ENCODE measurements at places on chromosomes 4 and X.

- no peak for DNase-seq
Measured at GRCh38 chr4:62262676-62263075, 1062.5 kb downstream of the ADGRL3 start.

GRCh38 chr4:170875868-170876267 lies 786.1 kb upstream of the AADAT start:
- DNase-seq = no peak

GRCh38 chr4:85298037-85298436 lies 176.9 kb upstream of the ARHGAP24 start:
- DNase-seq = no peak

- DNase-seq = no peak
Measured at GRCh38 chr4:133929531-133930239, 271.9 kb downstream of the PABPC4L start.

DNA sequence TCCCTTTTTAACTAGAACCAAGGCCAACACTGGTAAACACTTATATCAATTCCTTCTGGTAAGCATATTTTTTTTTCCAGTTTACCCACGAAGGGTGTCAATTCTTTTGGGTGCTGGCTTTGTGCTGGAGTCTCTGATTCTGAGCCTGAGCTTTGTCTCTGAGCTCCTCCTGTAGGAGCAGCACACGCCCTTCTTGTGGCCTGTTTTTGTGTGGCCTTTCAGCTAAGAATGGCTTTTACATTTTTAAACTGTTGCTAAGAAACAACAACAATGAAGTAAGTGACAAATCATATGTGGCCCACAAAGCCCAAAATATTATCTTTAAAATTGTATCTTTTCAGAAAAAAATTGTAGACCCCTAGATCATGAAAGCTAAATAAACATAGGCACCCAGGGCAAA lies 98.0 kb upstream of the TBC1D9 start:
- no peak for DNase-seq

DNA sequence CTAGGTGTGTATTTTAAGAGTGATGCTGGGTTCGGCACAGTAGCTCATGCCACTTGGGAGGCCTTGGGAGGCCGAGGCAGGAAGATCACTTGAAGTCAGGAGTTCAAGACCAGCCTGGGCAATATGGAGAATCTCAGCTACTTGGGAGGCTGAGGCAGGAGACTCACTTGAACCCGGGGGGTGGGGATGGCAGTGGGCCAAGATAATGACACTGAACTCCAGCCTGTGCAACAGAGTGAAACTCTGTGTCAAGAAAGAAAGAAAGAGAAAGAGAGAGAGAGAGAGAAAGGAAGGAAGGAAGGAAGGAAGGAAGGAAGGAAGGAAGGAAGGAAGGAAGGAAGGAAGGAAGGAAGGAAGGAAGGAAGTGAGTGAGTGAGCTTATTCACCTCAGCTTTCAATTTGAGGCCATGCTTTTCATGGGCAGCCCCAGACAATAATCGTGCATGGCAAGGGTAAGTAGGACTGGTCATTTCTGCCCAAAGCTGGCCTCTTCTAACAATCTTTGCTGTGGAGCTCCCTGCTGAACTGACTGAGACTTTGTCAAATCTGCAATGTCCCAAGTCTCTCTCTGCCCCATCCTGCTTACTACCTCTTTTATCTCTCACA lies 42.5 kb upstream of the ELF2 start:
- no peak for DNase-seq

DNA sequence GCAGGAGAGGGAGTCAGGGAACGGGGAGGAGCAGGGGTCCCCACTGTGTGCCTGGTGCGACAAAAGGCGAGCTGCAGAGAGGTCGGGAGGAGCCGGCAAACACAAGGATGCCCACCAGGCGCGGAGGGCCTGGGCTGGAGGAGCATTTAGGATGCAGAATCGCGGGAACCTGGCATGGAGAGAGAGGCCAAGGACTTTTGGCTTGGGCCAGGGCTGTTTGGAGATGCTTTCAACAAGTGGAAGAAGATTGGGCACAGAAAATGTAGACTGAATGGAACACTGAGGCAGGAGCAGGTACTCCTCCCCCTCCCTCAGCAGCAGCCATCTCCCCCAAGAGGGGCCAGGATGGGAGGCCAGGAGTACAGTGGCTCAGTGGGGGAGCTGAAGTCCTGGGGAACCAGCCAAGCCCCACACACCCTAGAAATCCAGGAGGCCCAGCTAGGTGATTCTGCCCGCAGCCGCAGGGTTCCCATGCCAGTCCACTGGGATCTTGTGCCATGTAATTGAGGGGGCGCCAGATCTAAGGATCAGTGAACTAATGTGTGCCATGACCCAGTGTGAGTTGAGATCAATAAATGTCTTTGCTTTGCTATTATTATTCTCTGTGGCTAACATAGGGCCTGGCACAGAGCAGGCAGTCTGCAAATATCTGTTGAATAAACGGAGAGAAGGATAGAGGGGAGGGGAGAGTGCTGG lies 1.1 kb upstream of the ABLIM2 start:
- no peak for DNase-seq

DNA sequence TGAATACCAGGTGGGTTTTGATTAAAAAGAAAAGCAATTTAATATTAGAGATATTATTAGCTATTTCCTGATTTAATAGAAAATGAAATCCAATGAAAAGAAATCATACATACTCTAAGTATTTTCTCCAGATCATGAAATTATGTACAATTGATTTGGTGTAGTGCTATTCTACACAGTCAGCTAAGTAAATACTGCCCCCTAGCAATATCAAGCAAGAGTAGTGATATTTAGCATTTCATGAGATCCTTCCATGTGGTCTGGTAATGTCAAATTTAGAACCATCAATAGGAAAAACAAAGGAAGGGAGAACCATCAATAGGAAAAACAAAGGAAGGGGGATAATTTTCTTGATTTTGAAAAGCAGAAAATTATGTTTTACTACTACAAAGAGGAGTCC lies 114.6 kb downstream of the TBCK start:
- no peak for DNase-seq

DNA sequence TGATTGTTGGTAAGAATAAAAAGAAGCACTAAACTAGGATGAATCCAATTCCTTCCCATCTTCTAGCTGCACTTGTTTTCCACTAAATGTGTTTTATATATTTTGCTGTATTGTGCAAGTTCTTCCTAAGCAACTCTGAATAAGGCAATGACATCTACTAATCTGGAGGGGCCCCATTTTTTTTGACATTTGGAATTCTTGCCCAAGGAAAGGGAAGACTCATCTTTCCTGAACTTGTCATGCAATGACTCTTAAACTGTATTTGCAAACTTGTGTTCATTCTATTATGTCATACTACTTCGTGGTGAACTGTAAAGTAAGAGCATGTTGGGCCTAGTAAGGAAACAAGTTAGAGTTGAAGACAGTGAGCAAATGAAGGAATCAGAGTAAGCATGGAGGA lies 45.9 kb downstream of the FREM3 start:
- DNase-seq = no peak

- no peak for DNase-seq
Measured at GRCh38 chr4:188434643-188435042, 295.4 kb downstream of the TRIML1 start.

DNA sequence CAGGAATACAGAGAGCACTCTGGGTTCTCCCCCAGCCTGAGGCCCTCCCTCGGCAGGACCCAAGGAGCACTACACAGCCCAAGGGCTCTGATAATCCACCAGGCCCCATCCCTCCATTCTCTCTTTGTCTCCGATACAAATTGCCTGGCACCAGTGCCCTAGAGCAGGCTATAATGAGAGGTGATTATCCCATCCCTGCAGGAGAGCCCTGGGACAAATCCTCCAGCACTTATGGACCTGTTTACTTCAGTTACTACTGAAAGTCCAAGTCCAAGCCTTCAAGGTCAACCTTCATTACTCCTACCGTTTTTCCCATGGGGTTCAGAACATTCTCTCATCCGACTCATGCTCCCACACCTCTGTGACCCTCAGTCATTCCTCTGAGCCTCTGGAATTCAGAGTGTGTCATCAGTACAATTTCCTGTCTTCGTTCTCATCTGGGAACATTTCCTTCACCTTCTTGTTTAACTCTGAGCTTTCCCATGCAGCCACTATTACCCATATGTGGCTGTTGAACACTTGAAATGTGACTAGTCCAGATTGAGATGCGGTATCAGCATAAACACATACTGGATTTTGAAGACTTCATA lies 299.0 kb downstream of the RAPGEF2 start:
- DNase-seq = no peak

GRCh38 chr4:24885342-24885741 lies 27.5 kb downstream of the CCDC149 start:
- no peak for DNase-seq

DNA sequence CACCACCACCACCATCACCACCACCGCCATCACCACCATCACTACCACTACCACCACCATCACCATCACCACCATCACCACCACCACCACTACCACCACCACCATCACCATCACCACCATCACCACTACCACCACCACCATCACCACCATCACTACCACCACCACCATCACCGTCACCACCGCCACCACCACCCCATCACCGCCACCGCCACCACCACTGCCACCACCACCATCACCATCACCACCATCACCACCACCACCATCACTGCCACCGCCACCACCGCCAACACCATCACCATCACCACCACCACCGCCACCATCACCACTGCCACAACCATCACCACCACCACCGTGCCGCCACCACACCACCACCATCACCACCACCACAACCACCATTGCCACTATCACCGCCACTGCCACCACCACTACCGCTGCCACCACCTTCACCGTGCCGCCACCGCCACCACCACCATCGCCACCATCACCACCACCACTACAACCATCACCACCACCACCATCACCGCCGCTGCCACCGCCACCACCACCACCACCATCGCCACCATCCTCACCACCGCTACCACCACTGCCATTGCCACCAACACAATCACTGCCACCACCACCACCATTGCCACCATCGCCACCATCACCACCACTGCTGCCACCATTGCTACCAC lies 1511.3 kb upstream of the AGA start:
- DNase-seq = no peak

DNA sequence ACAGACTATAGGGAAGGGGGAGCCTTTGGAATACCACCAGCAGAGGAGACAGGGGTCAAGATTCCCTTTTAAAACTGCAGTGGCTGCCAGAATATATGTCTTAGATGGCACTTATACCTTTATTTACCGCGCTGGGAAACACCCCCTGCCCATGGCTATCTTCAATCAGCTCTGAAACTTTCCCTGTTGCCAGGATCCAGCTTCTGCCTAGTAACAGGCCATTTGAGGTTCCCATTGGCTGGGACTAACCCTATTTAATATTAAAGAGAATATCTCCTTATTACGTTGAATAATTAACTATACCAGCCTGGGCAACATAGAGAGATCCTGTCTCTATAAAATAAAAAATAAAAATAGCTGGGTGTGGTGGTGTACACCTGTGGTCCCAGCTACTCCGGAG lies 23.8 kb downstream of the SOWAHB start:
- no peak for DNase-seq

DNA sequence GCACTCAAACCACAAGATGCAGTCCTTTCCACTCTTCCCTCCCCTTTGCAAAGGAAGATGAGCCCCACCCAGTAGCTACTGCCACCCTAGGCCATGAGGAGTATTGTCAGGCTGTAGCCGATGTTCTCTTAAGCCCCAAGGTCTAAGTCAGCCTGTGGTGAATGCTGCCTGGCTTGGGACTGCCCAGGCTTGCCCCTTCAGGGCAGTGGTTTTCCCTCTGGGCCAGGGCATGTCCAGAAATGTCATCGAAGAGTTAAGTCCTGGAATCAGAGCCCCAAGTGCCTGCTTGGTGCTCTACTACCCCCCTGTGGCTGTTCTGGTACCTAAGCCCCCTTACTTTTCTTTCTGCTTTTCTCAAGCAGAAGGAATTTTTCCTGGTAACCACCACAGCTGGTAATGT lies 11.8 kb upstream of the PGK1 start:
- peak; percentile 45 for DNase-seq

GRCh38 chr4:114132830-114133229 lies 153.4 kb upstream of the ARSJ start:
- DNase-seq = no peak

DNA sequence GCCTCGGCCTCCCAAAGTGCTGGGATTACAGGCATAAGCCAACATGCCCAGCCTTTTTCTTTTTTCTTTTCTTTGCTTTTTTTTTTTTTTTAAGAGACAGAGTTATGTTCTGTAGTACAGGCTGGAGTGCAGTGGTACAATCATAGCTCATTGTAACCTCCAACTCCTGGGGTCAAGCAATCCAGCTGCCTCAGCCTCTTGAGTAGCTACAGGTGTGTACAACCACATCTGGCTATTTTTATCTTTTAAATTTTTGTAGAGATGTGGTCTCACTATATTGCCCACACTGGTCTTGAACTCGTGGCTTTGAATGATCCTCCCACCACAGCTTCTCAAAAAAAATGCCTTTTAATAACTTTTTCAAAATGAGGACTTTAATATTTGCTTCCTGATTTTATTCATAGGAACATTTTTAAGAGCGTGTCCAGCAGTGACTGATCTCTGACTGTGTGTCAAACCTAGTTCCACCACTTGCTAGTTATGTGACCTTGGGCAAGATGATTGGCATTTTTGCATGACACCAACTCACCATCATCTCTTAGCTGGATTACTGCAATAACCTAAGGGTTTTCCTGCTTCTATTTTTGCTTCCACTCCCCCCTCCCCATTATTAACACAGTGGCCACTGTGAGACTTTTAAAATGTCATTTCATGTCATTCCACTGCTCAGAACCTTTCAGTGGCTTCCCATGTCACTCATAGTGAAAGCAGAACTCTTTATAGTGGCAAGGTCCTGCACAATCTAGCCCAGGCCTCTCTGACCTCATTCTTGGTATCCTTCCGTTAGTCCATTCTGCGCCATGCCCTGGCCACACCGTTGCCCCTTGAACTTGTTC lies 4.5 kb upstream of the TNIP3 start:
- no peak for DNase-seq

DNA sequence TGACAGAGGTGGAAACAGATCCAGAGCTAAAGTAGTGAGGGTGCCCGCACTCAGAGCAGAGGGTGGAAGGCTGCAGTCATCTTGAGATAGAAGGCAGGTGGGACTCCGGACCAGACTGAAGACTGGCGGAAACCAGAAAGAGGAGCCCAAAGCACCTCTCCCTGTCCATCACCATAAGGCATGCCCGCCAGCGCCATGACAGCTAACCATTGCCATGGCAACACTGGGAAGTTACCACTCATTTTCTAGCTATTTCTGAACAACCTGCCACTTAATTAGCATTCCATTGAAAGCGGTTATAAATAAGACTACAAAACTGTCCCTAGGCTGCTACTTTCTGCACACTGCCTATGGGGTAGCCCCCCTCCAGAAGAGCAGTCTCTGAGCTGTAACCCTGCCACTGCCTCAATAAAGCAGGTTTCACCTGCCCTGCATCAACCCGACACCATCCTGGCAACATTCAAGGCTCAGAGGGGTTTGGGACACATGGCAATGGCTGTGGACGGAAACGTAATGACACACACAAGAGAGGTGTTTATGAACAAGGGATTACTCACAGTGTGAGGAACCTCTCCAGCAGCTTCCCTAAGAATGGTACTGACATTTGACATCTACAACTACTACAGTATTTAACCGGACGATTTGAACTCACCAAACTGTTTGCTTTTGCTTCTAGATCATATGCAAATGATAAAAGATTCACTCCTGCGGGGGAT lies 27.8 kb upstream of the FGFBP2 start:
- no peak for DNase-seq

All from ecto neural progenitor cell (in vitro differentiated cells).